ENCODE measurements at places on chromosomes 11 and 22.

- no peak for DNase-seq
Observed at GRCh38 chr22:46556775-46557174, 19.4 kb upstream of the CELSR1 start.

DNA sequence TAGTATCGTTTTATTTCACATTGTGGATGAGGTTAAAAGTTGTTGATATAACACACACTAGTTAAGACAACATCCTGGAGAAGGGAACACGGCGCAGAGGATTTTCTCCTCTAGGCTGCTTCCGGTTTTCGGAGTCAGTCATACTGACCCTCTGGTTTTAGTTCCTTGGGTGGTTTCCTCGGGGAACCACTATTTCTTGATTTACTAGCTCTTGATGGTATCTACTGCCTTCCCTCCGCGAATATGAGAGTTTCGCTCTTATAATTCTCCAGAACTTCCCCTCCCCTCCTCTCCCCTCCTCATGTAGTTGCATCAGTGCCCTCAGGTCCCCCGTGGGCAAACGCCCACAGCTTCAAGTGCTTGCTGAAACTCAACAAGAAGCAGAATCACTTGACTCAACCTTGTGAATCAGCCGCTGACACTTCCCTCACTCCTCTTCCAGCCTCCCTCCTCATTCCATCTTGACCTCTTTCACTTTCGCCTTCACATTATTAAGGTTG, 15.9 kb upstream of the APOBEC3A start:
- peak; percentile 38 for DNase-seq

DNA sequence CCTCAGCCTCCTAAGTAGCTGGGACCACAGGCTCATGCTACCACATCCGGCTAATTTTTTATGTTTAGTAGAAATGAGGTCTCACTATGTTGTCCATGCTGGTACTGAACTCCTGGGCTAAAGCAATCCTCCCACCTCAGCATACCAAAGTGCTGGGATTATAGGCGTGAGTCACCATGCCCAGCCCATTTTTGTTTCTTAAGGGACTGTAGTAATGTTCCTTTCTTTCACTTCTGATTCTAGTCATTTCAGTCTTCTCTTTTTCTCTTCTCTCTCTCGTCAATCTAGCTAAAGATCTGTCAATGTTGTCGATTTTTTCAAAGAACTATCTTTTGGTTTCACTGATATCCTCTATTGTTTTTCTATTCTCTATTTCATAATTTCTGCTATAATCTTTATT, 111.0 kb upstream of the APOA1 start:
- DNase-seq, result no peak

- DNase-seq, result no peak
Observed at GRCh38 chr11:123608371-123608770, 46.1 kb downstream of the SCN3B start.

DNA sequence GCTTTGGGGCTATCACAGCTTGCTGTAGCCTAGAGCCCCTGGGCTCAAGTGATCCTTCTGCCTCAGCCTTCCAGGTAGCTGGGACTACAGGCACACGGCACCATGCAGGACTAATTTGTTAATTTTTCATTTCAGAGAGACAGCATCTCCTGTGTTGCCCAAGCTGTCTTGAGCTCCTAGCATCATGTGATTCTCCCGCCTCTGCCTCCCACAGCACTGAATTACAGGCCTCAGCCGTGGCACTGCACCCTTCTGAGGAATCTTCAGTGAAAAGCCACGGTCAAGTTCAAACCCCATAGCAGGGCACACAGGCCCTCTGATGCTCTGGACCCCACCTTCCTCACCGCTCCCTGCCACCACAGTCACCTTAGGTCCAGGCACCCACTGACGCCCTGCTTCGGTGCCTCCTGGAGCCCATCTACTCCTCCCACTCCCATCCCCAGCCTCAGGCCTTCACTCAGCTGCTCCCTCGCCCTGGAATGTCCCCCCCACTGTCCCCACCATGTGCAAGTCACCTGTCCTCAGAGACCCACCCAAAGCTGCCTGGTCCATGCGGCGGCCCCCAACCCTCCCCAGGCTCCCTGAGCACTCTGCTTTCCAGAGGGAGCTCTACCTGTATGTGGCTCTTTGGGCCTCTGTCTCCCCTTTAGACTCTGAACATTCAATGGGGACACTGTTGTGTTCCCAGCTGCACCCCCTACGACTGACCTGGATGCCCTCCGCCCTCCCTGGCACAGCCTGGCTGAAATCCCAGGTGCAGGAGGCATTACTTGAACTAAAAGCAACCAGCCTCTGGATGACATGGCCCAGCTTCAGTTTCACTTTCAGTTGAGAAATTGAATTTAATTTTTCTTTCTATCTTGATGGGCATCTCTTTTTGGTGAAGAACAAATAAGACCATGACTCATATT, 1.6 kb downstream of the APOL2 start:
- no peak for DNase-seq
